ENCODE measurements at places on chromosomes 4 and X.

DNA sequence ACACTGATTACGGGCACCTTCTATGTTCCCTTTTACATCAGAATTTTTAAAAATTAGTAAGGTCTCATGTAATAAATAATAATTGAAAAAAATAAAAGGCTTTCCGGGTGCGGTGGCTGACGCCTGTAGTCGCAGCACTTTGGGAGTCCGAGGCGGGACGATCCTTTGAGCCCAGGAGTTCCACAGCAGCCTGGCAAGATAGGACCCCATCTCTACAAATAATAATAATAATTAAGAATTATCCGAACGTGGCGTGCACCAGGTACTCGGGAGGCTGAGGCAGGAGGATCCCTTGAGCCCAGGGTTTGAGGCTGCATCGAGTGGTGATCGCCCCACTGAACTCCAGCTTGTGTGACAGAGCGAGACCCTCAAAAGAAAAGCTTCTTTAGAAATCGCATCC lies 771 bp upstream of the LAMTOR3 start:
- DNase-seq, result no peak

- DNase-seq, result no peak
These were observed 72.2 kb upstream of the GABRG1 start for GRCh38 chr4:46196086-46196485.

DNA sequence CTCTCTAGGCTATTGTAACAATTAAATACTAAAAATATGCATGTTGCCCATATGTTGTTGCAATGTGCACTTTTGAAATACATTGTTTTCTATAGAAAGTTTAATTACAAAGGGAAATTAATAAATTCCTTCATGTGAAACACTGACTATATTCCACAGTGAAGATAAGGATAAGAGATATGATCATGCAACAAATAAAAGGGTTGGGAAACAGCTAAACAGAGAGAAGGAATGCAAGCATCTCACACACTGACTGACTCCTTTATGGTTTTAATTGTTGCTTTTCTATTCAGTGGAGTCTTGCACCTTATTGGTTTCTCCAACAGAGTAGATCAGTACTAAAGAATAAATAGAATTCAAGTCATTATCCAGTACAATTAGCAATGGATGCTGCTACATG lies 37.8 kb downstream of the ELOVL6 start:
- DNase-seq, result no peak

GRCh38 chr4:155766622-155767021 lies 7.8 kb downstream of the GUCY1B1 start:
- DNase-seq, result no peak

- no peak for DNase-seq
These were observed 38.1 kb upstream of the EDA2R start for GRCh38 chrX:66676990-66677389.

DNA sequence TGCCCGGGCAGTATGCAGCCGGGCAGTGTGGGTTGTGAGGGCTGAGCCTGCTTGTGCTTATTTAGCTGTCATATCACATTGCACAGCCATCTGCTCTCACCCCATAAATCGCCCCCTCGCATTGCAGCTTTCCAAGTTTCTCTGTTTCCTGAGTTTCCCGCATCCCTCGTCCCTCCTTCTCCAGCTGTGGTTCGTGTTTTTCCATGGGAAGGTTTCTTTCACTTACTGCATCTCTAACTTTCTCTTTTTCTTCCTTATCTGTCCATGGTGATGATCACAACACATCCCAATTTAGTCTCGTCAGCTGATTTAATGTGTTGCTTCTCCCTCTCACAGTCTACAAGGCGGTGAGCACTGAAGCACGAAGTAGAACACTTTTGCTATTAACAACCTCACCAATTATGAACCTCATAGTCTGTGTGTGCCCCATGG lies 118.1 kb downstream of the ENPP6 start:
- DNase-seq, result no peak

All from effector CD4-positive, alpha-beta T cell (primary cell).